IPS DF 6.9 (cell line): ENCODE measurements at places on chromosomes 3 and 15.

- no peak for DNase-seq
These were observed 185.8 kb upstream of the EOMES start for GRCh38 chr3:27907929-27908328.

DNA sequence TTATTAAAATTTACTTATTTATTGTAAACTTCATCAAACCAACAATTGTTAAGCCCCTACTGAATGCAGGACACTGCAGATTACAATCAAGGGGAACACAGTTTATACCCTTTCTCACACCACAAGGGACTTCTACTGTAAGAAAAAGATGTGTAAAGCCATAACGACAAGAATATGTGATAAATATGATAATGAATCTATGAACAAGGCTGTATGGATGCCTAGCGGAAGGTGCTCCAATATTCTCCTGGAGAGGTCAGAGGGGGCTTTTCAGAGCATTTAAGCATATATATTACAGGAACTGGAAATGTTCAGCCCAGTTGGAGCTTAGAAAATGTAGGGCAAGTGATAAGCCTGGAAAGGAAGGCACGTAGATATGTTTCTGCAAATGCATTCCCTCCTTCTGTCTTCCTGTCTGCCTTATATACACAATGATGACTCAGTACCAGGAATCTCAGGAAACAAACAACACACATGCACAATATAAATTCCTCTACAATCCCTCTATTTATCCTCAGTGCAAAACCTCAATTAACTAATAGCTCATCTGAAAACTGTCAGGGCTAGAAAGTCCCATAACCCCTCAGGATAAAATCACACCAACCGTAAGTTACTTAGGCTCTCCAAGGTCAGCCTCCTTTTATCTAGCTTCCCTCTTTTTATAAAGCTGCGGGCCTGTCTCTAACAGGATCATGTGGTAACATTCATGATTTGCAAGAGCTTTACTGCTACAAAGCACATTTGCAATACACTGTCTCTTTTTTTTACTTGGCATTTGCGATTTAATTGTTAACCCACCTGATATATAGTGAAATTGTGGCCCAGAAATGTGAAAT is 393.1 kb downstream of the LPP start:
- DNase-seq = no peak

DNA sequence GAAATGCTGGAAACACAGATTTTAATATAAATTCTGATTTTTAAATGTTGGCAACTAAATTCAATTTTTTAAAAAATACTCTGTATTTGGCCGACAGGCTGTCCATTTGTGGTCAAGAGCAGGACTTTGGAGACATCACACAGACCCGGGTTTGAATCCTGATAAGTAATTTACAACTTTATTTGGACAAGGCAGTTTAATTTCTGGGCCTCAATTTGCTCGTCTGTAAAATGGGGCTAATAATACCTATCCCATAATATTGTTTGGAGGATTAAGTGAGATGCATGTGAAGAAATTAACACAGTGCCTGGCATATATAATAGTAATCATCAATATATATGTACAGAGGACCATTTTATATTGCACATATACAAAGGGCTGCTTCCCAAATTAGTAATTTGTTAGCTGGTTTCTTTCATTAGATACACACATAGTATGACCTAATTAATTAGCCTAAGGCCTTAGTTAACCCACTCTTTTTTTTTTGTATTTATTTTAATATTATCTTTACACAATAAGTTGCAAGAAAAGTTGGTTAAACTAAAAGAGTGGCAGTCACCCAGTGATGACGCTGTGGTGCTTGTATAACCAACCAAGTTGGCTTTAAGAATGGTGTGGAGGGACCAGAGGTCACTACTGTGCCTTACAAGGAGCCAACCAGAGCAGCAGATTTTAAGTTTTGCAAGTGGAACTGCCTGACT is 665 bp downstream of the PIGB start:
- no peak for DNase-seq

DNA sequence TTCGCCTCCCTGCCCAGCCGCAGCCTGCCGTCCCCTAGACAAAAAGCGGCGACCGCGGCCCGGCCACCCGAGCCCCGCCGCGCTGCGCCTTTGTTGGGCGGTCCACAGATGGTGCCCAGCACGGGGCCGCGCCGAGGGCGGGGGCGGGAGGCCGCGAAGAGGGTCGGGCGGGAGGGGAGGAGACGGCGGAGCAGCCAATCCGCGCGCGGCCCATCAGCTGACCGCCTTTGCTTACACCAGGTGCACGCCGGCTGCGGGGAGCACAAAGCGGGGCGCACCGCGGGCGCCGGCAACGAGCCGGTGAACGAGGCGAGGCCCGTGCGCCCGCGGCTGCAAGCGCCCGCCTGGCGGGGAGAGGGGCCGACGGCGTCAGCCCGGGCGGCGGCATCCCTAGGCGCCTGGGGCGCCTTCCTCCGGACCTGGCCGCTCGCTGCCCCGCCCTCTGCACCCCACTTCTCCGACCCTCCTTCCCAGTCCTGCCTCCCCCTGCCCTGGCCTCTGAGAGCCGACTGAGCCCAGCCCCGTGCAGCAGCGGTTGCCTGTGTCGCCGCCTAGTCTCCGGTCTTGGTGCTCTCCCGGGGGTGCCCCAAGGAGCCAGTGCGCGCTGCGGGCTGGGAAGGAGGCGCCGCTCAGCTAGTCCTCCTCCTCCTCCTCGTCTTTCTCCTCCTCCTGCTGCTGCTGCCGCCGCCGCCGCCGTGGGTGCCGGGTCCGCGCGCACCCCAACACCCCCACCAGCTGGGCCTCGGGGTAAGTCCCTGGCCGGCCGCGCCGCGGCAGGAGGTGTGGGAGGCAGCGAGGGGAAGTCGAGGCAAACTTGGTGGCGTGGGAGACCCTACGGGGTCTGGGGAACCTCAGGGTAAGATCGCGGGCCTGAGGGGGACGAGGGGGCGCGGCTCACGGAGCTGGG is at the start of gene LRRN1:
LRRN1 (plus strand) TSS at position 259 of the 907 bp plus-strand sequence. CDS start 45,211 bp downstream, outside the sequence.
- peak; percentile 64 for DNase-seq
